HFFc6 (cell line): ENCODE measurements at places on chromosomes 1 and 21. TPM values are rescaled to one million over a fixed set of nuclear protein-coding genes. Genes with fewer than 3 reads are reported as not detected.

The ERICH3 gene
- not detected in 2 replicates for total RNA-seq

The CDK18 gene
- 0.27 to 2.0 TPM (median 0.92 TPM) in 3 replicates for total RNA-seq

The RGSL1 gene
- total RNA-seq = not detected in 3 replicates

The KIF17 gene
- 5.7 to 7.1 TPM (median 6.2 TPM) in 3 replicates for total RNA-seq

The NOS1AP gene
- total RNA-seq = 0.27 to 0.51 TPM (median 0.48 TPM) in 3 replicates

The OR2T29 gene
- not detected in 2 replicates for total RNA-seq

The SOX13 gene
- total RNA-seq = 9.9 to 12.0 TPM (median 10.8 TPM) in 3 replicates

The C8B gene
- total RNA-seq = not detected in 3 replicates

The TMEM52 gene
- 0.44 to 0.68 TPM in 2 of 3 replicates, not detected in the other for total RNA-seq

The TXNIP gene
- 49.2 and 57.4 TPM in 2 replicates for total RNA-seq

The KCNH1 gene
- 0.92 to 1.7 TPM (median 1.5 TPM) in 3 replicates for total RNA-seq

The PTPRC gene
- total RNA-seq = 0.19 to 0.60 TPM (median 0.48 TPM) in 3 replicates

The MIGA1 gene
- 18.3 to 23.6 TPM (median 22.6 TPM) in 3 replicates for total RNA-seq

The ALDH9A1 gene
- total RNA-seq = 57.4 to 64.6 TPM (median 60.0 TPM) in 3 replicates

GRCh38 chr1:226444901-226445300, 37.0 kb upstream of the PARP1 start:
- no peak for DNase-seq

DNA sequence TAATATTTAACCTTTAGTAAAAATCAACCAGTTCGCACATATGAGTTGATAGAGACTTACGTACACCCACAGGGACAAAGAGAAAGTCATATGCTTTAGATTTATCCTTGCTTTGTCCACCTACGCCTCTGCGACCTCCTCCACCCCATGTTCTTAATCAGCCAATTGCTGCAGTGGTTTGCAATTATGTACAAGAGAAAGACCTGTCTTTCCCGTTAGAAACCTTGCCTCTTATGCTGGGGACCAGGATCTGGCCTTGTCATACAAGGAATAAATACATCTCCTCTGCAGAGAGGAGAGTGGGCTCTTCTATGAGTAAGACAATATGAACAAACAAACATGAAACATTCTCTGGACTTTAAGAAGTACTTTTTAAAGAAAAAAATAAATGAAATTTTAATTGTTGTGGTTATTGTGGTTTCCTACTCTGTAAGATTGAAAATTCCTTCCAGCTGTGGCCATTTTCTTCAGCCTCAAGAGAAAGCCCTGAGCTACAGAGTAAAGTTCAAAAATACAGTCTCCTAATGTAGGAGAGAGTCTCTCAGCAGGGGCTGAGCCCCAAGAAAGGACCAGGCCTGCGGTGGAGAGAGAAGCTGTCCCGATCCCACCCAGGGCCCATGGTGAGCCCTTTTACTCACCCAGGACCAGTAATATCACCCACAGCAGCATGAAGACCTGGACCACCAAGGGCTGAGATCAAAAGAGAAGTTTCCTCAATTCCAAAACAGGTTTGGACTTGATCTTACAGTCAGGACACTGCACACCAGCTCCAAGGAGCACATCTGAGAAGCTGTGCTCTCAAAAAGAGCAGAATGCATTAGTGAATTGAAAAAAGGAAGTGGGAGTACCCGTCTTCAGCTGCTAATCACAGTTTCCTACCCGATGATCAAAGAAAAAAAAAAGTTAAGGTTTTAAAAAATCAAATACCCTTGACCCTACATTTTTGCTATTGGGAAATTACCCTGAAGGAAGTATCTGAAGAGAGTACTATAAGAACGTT, at the start of gene FCRL5:
TSS of gene FCRL5 (minus strand) at position 822 of the 1,000 bp plus-strand sequence. CDS start at position 669, 153 bp downstream.
- no peak for DNase-seq

GRCh38 chr1:182626527-182626926, 22.3 kb upstream of the RGS16 start:
- no peak for DNase-seq

- DNase-seq = no peak
Observed at GRCh38 chr1:87973896-87974295, 645.2 kb downstream of the LMO4 start.

DNA sequence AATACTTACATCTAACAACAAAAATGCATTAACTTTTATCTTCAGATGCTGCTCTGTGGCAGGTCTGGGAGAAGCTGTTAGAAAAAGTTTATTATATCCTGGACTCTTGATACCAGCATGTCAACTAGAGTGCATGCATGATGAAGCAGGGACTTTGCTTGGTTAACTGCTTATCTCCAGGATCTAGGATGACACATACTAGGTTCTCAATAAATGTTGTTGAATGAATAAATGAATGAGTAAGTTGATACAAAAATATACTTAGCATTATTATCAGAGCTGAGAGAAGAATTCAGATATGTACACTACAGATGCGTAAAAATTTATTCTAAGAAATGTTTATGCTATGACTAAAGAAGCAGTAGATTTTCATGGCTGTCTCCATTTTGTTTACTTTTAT, 304.3 kb downstream of the LTN1 start:
- DNase-seq = peak; percentile 53

DNA sequence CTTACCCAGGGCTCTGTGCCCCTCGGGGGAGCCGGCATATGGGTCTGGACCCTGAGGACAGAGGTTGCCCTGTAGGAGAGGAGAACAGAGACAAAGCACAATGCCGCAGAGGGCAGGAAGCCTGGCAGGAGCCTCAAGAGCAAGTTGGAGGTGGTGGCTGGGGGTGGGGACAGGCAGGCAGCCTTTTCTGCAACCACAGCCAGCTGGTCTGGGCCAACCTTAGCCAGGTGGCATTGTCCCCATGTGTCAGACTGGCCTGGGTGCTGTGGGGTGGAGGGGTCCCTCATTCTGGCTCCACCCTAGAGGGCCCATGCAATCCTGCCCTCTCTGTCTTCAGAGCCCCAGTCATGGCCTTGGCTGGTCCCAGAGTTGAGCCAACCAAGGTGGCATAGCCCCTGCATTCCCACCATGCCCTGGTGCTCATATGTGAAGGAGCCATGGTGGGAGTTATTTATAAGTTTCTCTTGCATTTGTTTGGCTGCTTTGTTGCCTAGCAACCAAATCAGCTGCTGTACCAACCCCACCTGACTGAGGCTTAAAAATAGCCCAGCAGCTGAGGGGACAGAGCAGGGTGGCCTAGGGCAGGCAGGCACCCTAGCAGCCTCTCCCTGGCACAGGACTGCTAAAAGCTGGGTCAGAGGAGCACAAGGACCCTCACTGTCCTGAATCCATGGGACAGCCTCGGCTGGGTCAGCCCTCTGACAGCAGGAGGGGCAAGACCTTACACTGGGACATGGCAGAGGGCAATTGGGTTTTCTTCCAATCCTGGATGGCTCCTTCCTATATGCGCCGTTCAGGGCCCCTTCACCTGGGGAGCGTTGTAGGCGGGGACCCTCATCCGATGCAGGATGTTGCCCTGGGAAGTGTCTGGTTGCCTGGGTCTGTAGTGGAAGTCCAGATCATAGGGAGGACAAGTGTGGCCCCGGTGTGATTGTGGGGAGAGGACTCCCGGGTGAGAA, 19.5 kb downstream of the MAP7D1 start:
- DNase-seq = peak; percentile 66

DNA sequence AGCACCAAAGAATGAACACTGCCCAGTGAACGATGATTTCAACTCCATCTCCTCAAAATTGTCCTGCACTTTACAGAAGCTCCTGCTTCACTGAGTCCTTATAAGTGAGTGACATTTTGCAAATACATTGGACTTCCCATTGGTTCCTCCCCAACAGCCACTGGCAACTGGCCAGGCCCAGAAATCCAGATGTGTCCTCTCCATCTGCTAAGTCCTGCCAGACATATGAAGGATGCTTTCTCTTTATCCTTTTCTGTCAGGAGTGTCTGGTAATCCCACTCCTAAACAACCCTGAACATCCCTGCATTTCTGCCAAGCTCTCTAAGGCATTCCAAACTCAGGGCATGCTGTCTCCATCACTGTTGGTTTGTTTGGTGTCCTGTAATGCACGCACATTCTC, 271.8 kb downstream of the RRAGC start:
- DNase-seq = no peak

DNA sequence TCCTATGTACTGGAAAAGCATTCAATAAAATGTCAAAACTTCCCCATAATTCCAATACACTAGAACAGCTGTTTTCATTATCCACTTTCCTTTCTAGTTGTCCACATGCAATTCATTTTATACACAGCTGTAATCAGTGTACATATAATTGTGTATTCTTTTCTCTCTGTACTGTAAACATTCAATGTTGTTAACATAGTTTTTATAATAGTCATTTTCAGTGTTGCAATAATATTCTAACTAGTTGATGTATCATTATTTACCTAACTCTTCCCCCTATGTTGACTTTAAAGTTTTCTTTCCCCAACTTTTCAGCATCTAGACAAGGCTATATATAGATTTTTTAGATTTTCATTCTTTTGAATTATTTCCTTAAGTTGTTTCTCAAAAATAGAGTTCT, 44.4 kb downstream of the DIPK1A start:
- DNase-seq = no peak

DNA sequence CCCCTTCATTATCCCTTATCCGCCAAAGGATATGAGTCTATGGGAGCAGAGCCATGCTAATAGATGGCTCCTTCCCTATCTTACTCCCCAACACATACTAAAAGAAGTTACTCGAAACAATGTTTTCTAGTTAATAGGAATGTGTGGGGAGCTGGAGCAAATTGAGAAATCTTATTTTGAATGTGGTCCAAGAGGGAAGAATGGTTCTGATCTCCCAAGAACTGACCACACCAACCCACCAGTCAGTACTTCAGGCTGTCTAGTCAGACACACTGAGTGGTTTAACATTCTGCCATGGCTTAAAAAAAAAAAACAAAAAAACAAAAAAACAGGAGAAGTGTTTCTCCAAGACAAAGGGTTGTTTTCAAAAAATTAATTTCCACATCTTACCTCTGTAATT, 31.5 kb upstream of the DNASE2B start:
- peak; percentile 50 for DNase-seq

DNA sequence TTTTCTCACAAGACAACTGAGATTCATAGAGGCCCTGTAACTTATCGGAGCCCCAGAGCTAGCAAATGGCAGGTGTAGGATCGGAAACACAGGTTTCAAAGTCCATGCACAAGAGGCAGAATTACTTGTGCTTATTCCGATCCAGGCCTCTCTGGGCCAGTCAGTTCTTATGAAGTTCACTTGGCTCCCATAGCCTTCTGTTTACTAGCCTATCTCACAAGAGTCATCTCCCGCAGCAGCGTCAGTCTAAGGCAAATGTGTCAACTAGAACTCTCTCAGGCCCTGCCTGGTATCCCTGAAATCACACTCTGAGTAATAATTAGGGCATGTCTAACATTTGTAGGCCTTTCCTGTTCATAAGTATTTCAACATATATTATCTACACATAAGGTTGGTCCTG, 43.3 kb downstream of the PHC2 start:
- DNase-seq = peak; percentile 83

DNA sequence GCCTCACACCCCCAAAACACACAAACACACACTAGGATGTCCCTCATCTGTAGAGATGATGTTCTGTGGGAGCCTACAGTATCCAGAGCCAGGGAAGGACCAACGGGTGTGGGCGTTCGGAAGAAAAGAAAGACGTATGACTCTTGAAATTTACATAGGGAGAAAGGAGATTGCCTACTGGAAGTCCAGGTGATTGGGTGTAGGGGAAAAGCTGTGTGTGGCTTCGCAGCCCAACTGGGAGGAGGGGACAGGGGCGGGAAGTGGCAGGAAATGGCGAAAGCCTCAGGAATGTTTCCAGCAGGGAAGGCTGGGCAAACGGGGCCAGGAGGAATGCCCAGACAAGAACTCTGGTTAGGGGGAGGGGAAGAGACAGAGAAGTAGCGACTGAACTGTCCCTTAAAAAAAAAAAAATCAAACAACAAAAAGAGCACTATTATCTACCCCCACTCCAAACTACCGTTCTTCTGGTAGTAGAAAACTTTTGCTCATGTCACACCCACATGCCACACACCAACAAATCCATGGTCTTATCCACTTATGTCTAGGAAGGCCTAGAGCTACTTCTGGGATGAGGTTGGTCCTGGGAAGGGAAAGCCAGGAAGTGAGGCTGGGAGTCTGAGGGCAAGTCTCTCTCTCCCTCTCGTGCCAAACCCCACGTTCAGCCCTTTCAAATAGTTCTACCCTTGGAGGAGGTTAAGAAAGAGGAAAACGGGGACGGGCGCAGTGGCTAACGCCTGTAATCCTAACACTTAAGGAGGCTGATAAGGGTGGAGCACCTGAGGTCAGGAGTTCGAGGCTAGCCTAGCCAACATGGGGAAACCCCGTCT, 1.8 kb upstream of the CKS1B start:
- DNase-seq = peak; percentile 95

GRCh38 chr1:171173069-171173468, 12.0 kb upstream of the FMO2 start:
- DNase-seq = no peak

DNA sequence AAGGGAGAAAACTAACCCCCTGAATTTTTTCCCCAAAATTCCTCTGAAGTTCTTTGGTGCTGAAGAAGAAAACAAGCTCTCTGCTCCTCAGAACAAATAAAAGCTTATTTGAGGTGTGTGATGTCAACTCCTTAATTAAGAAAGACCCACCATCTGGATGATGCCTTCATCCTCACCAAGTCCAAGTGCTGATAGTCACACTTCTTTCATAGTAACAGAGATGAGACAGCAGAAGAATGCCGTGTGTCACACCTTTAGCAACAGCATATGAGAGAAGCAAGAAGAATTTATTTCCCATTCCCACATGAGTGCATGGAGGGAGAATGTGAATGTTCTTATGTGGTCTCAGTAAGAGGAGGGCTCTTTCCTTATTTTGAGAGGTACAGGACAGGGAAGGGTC, 91.2 kb downstream of the TGFB2 start:
- no peak for DNase-seq

DNA sequence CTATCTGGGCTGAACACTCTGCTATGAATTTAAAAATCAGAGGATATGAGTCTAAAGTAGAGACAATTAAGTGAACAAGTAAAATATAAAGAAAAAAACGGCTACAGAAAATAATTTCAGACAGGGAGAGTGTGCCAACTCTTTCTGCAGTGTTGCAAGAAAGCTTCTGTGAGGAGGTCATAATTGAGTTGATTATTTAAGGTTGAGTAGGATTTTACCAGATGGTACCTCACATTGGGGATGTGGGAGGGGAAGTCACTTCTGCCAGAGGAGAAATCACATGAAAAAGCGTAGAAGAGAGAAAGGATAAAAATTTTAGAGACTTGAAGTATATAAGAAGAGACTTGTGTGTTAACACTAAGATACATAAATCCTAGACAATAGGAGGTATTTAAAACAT, 238.0 kb upstream of the NCAM2 start:
- DNase-seq = no peak

GRCh38 chr1:196545222-196545621, 63.0 kb downstream of the KCNT2 start:
- DNase-seq = no peak

DNA sequence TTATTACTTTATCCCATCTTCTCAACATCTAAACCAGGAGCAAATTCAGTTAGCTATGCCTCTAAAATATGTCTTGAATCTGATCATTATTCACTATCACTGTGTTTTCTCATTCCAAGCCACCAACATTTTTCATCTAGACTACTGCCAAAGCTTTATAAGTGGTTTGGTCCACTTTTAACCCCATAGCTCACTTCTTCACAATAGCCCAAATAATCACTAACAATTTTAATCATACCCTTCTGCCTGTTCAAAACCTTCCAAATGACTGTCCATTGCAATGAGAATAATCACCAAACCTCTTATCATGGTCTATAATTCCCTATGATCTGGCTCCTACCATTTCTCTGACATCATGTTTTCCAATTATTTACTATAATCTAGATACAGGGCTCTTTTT, 149.8 kb upstream of the ZNHIT6 start:
- no peak for DNase-seq

GRCh38 chr1:52142220-52143183, 613 bp downstream of the ZFYVE9 start:
- peak; percentile 32 for DNase-seq
